ENCODE measurements at places on chromosomes 13 and 19.

GRCh38 chr19:34598217-34599155 is 78.5 kb downstream of the SCGB2B2 start:
- DNase-seq: no peak

DNA sequence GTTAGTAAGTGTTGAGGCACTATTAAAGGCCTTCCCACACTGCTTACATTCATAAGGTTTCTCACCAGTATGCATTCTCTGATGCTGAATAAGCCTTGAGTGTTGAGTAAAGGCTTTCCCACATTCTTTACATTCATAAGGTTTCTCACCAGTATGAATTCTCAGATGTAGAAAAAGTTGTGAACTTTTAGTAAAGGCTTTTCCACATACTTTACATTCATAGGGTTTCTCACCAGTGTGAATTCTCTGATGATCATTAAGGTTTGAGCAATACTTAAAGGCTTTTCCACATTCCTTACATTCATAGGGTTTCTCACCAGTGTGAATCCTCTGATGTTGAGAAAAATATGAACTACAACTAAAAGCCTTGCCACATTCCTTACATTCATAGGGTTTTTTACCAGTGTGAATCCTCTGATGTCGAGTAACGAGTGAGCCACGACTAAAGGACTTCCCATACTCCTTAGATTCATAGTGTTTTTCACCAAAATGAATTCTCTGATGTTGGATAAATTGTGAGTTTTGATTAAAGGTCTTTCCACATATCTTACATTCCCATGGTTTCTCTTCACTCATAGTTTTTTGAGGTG is 24.2 kb downstream of the ZNF829 start:
- no peak for DNase-seq

GRCh38 chr13:113417008-113417751 is 36.1 kb downstream of the ADPRHL1 start:
- no peak for DNase-seq

- DNase-seq: no peak
These were observed 23.7 kb downstream of the RCN3 start for GRCh38 chr19:49551531-49551930.

All from GM03348 (cell line).